Neural crest cell (in vitro differentiated cells): ENCODE measurements at places on chromosomes 1 and 21. TPM values are rescaled to one million over a fixed set of nuclear protein-coding genes. Genes with fewer than 3 reads are reported as not detected.

- DNase-seq: no peak
Measured at GRCh38 chr1:229485318-229485717, 22.8 kb downstream of the NUP133 start.

GRCh38 chr1:186747661-186748060 is 67.4 kb upstream of the PTGS2 start:
- DNase-seq: no peak

GRCh38 chr1:40901886-40902852 is 40.0 kb upstream of the CITED4 start:
- DNase-seq: no peak

RYR2 gene
- total RNA-seq: 0.07 TPM in 1 of 2 replicates, not detected in the other

SLC1A7 gene
- total RNA-seq: not detected in 2 replicates
